CD4-positive, alpha-beta memory T cell (primary cell): ENCODE measurements at places on chromosomes 13 and 19.

DNA sequence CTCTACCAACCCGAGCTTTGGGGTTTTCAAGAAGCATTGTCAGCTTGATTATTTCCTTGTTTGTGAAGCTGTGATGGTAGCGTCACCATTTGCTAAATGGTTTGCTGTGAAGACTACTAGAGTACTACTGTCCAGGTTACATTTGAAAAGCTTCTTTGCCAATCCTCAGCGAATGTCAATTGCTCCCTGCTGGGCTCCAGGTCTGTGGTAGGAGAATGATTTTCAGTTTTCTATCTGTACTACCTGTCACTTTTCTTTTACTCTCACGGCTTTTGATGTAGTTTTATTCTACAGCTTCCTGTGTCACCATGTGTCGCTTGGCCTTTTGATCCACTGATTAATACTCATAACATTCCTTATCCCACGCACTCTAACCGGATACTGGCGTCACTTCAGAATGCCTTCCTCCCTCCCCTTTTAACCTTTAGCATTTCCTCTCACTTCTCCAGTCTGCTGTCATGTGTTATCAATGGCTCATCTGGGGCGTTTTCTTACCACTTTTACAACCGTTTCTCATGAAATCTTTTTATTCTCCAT lies 7.5 kb upstream of the GPR183 start:
- peak; percentile 83 for DNase-seq

DNA sequence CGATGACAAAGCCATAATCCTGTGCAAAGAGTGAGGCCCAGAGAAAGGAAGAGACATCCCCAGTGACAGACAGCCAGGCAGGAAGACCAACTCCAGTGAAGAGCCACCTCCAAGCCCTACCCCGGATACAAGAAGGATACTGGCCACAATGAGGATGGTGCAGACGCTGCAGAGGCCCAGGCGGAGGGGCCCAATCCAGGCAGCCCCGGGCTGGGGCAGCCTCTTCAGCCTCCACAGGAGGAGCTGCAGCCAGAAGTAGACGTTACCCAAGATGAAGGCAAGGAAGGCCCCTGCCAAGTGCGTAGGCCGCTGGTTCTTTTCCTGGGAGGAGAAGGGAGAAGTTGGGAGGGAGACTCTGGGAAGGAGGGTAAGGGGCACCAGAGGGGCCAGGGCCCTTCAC lies 8.5 kb downstream of the TMEM150B start:
- DNase-seq: no peak

DNA sequence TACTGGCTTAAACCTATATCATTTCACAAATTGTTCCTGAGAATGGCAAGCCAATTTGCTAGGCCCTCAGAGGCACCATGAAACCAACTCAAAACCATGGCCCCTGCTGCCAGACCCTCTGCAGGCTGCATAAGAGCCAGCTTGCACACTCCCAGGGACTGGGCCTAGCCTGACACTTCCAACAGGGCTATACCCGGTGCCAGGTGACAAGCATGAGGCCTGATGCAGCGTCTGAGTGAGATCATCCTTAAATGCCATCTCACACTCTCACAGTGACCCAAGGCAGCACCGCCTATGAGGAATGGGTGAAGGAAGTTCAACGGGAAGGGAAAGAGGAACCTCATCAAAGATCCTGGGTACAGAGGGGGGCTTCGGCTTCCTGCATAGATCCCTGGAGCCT lies 65.6 kb downstream of the C13orf42 start:
- no peak for DNase-seq

DNA sequence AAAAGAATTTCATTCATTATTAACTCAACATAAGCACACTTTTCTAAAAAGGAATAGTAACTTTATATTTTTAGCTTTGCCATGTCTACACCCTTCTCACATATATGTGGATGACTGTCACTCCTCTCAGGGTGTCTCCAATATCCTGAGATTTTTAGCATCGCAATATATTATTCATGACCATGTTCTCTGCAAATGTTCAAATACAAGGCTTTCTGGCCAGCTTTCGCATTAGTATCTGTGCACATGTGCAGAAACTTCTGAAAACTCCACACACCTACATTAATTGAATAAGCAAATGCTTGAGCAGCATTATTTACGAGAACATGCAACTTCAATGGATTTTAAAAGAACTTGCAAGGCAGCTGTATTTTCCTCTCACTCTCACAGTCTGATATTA lies 334.8 kb downstream of the PCDH9 start:
- DNase-seq: no peak

DNA sequence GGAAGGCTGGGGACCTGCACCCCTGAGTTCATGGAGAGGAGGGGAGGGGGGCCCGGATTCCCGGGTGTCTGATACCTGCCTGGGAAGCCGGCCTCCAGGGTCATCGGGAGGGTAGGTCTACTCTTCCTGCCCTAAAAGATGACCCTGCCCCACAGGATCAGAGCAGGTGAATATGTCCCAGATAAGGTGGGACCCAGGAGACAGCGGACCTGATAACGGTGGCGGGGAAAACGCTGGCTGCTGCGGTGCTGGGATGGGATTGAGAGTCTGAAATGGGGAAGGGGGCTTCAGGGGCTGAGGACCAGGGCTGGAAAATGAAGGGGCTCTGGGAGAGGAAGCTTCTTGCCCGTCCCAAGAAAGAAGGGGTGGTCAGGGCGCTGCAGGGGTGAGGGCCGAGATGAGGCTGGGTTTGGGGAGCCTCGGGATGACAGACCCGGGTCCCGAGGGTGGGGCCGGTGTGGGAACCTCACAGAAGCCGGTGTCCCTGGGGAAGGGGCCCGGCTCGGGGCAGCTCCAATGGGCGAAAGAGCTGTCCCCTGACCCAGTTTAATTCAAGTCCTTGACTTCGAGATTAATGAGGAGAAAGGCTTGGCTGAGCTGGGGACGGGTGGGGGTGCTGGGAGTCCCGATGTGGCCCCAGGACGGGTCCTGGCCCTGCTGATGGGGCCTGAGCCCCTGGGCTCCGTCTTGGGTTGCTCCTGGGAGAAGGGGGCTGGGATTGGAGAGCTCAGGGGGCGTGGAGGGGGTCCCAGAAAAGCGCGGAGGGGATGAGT lies 823 bp downstream of the TTYH1 start:
- no peak for DNase-seq

- DNase-seq: no peak
Measured at GRCh38 chr13:37503287-37503686, 95.3 kb downstream of the POSTN start.

- peak; percentile 75 for DNase-seq
Measured at GRCh38 chr19:19447536-19448237, 42.2 kb downstream of the GATAD2A start.

GRCh38 chr13:19587635-19588300 lies 26.4 kb upstream of the TPTE2 start:
- DNase-seq: peak; percentile 47

DNA sequence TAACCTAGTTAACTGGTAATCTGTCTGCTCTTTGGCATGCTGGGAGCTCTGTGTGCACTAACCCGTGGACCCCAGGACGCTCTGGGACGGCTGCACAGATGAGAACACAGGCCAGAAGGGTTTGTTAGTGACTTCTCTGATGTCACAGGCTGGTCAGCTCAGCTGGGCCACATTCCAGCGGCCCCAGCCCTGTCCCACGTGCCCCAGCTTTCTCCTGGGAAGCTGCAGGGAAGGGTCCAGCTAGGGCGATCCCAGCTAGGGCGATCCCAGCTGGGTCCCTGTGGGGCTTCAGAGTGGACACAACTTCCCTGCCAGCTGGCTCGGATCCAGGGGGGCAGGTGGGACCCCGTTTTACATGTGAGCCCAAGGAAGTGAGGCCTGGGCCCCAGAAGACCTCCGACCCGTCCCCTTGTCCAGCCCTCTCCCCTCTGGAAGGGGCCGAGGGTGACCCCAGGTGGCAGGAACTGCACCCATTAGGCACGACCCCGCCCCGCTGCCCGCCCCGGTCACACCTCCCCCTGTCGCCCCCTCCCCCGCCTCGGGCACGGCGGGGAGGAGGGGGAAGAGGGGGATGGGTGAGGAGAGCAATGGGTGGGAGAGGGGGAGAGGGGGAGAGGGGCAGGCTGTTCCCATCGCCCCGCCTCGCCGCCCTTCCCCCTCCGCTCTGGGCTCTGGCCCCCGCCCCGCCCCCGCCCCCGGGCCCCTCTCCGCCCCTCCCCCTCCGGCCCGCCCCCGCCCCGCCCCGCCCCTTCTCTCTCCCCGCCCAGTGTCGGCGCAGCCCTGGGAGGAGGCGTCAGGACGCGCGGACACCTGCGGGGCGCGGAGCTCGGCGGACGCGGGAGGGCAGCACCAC lies 75.2 kb upstream of the MCF2L start:
- DNase-seq: no peak

- DNase-seq: no peak
Measured at GRCh38 chr19:12880551-12881171, 588 bp downstream of the DNASE2 start.

DNA sequence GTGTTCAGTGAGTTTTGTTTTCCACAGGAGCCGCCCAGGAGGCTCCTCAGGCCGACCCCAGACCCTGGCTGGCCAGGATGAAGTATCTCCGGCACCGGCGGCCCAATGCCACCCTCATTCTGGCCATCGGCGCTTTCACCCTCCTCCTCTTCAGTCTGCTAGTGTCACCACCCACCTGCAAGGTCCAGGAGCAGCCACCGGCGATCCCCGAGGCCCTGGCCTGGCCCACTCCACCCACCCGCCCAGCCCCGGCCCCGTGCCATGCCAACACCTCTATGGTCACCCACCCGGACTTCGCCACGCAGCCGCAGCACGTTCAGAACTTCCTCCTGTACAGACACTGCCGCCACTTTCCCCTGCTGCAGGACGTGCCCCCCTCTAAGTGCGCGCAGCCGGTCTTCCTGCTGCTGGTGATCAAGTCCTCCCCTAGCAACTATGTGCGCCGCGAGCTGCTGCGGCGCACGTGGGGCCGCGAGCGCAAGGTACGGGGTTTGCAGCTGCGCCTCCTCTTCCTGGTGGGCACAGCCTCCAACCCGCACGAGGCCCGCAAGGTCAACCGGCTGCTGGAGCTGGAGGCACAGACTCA lies 12.9 kb downstream of the B3GNT3 start:
- DNase-seq: no peak

- no peak for DNase-seq
Measured at GRCh38 chr19:4016486-4016885, 8.9 kb downstream of the PIAS4 start.

DNA sequence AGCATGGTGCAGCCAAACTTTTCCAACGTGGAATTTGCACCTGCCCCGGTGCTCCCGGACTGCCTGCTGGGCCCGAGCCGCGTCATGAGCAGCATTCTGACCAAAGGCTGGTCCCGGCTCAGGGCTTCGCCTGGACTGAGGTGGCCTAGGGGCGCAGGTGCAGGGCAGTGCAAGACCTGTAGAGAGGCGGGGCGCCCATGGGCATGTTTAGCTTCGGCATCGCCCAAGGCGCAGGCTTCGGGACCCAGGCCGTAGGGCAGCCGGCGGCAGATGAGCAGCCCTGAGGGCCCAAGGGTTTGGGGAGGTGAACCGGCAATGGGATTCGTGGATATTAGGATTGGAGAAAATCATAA lies 23.8 kb downstream of the LRFN3 start:
- DNase-seq: no peak

DNA sequence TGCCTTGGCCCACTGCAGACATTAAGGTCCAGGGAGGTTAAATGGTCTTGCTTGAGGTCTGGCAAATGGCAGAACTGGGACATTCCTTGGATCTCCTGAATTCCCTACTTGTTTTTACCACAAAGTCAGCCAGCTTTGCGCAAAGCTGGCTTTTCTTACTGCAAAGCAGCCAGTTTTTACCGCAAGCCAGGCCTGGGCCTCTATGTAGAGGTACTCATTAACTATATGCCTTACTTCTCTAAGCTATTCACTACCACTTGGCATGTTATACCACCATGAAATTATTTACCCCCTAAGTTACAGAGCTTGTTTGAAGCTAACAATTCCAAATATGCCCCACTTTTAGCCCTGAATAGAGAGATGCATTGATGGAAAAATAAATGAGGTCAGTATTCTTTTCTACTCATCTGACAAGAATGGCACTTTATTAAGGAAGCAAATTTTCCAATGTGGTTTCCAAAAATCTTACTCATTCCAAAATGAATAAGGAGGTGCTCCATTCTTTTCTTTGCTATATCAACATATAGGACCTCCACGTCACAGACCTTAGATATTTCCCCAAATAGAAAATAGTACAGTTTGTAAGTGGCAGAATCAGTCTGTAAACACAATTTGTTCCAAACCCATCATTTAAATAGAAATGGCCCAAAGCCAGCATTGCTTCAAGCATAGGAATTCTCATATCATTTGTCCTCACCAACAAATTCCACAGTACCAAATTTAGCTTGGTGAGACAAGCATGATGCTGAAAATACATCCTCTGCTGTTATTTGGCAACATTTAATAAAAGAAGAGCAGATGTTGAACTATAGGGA lies 143.9 kb upstream of the TSC22D1 start:
- DNase-seq: no peak

DNA sequence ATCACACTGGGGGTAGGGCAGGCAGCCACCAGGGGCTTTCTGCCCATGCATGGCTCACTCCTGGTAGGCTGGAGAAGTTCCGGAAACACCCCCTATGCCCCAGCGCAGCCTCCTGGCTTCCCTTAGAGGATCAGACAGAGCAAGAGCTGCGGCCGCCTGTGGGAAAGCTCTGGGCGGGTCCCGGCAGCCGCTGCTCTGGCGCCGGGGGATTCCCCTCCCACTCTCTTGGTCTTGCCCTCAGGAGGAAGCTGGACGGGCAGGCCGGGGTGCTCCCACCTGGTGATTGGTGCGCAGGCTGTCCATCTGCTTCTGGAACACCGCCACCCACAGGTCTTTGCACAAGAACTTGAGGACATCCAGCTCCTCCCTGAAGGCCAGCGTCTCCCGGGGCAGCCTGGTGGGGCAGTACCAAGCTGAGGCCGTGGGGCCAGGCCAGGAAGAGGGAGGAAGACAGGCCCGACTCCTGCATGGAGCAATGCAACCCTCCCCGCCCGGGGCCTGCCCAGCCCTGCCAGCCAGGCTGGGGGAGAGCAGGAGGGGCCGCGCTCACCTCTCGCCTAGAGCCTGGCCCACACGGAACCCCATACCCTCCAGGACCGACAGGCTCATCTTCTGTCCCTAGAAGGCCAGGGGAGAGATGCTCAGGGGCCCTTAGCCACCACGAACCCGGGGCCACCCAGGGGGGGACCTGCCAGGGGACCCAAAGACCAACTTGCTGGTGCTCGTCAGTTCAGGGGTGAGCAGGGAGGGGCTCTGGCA lies 4.0 kb upstream of the NKPD1 start:
- DNase-seq: peak; percentile 53

- no peak for DNase-seq
Measured at GRCh38 chr19:1004204-1004802, 4.1 kb downstream of the GRIN3B start.

- DNase-seq: no peak
Measured at GRCh38 chr13:111121506-111121905, 6.4 kb downstream of the ARHGEF7 start.

GRCh38 chr13:113064534-113065405 lies 40.8 kb upstream of the F7 start:
- DNase-seq: no peak

- peak; percentile 8 for DNase-seq
Measured at GRCh38 chr19:33777753-33778088, 18.9 kb upstream of the KCTD15 start.
